CD4-positive, alpha-beta T cell treated with Interleukin-1 beta for 1 hour (primary cell): ENCODE measurements at places on chromosomes 12 and 14.

DNA sequence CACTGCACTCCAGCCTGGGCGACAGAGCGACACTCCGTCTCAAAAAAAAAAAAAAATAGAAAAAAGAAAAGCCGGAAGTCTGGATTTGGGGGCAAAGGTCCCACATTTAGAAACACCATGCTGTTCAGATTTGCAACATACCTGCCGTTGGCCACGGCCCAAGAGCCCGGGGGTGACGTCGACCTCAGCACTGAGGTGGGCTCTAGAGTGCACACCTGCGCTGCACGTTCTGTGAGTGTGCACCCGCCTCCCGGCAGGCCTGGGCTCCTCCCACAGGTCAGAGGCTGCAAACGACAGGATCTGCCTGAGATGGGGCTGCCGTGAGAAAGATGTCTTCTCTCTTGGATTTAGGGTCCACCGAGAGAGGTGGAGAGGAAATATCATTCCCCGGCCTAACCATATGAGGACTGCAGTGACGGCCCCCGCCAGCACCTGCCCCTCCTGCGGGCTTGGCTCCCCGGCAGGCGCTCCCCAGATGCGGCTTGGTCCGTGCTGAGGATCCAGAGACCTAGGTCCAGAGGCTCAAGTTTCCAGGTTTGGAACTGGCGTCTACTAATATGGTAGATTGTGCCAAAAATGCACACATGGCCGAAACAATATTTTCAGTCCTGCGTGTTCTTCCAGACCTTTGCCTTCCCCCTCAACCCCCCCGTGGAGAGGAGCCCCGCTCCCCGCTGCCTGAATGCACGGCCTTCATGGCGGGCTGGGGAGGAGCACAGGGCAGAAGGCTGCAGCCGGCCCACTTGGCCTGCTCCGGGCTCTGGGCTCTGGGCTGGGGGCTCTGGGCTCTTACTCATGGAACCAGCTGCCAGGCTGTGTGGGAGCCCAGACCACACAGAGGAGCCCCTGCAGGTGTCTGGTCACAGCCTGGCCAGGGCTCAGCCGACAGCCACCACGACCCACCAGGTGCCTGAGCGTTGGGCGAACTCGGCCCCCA is 58.8 kb upstream of the FBRSL1 start:
- no peak for DNase-seq

GRCh38 chr14:50099335-50099734 is 17.0 kb downstream of the VCPKMT start:
- DNase-seq = no peak

DNA sequence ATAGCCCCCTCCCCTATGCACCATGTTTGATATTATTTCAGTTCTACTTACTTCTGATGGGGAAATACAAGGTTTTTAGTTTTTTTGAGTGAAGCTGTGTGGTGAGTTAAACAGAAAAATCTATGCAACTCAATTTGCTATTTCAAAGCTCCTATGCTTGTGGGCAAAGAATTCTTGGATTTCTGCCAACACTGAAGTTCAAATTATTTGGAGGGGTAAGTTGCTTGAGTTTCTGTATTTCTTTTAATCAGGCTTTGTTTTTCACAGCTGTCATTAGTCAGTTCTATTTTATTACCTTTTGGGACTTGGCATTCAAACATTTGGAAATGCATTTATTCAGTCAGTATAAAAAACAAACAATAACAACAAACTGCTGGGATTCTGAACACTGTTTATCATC is 407.5 kb upstream of the MGAT4C start:
- no peak for DNase-seq

- DNase-seq = no peak
Observed at GRCh38 chr14:34359420-34360117, 102.5 kb downstream of the SPTSSA start.

DNA sequence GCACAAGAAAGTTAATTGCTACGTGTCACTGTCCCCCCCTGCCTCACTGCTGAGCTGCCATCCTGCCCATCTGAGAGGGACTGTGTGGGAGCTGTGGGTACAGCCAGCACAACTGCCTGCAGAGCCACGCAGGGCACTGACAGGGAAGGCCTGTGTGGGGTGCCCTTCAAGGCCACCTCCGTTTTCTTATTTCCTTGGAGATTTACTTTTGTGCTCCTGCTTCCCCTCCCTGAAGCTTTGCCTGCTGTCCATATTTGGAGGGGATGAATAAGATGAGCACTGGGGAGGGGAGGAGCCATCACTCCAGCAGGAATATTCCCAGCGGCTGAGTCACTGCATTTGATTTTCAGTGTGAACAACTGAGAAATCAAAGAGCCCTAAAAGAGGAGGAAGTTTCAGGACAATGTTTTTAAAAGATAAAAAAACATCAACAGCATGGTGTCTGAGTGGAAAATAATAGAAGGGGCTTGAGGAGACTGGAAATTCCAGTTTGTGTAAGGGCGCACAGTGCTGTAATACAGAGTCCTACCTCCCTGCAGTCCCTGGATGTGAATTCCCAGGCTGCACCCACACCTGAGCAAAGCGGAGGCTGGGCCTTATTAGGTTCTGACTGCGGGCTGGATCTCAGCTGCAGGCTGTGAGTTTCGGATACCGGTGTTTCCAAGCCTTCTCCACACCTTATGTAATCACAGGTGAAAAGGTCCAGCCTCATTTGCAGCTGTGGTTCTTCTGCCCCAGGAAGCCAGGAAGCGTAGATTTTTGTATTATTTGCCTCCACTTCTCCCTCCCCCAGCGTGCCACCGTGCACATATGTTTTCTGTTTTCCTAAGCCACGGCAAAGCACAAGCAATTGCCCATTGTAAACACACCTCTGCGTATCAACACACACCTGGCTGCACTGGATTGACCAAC is 192.6 kb upstream of the BCL2L14 start:
- no peak for DNase-seq

DNA sequence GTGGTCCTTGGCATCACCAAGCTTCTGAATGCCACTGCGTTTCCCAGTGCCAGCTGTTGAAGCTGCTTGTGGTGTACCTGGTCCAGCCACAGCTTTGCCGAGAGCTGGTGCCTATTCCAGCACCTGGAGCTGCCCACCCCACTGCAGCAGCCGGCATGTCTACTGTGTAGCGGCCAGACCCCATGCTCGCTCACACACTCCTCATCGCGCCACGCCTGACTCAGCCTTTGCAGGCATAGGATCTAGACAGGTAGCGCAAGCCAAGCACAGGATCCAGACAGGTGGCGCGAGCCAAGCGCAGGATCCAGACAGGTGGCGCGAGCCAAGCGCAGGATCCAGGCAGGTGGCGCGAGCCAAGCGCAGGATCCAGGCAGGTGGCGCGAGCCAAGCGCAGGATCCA is 11.6 kb upstream of the ZNF605 start:
- DNase-seq = no peak

GRCh38 chr12:114414031-114414865 is 8.3 kb upstream of the TBX5 start:
- DNase-seq = no peak

DNA sequence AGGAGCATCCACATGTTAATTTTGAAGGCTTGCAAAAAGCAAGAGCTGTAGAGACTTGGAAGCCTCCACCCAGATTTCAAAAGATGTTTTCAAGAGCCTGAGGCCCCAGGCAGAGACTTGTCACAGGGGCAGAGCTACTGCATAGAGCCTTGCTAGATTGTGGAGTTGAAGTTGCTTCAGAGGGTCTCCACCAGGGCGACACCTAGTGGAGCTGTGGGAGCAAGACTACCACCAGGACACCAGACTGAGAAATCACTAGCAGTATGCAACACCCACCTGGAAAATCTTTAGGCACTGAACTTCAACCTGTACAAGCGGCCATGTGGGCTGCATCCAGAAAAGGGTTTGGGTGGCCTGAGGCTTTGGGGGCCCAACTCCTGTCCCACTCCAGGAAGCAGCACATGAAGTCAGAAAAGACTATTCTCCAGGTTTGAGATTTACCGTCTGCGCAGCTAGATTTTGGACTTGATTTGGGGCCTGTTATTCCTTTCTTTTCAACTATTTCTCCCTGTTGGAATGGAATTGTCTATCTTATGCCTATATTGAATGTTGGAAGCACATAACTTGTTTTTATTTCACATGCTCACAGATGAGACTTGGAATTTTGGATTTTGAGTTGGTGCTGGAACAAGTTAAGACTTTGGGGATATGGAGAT is 508.6 kb downstream of the FLRT2 start:
- peak; percentile 29 for DNase-seq

DNA sequence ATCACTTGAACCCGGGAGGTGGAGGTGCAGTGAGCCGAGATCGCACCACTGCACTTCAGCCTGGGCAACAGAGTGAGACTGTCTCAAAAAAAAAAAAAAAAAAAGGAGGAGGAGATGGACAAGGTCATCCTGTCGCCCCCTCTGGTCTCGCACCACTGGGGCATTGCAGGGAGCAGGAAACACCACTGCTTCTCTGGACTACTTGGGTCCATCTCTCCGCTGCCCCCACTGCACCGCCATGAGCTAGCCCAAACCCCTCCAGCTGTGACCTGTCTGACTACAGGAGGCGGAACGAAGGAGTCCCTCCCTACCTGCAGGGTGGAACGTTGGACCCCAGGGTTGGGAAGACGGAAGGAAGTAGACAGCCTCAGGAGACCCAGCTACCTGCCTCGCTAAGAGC is 18.2 kb upstream of the FAM222A start:
- no peak for DNase-seq

DNA sequence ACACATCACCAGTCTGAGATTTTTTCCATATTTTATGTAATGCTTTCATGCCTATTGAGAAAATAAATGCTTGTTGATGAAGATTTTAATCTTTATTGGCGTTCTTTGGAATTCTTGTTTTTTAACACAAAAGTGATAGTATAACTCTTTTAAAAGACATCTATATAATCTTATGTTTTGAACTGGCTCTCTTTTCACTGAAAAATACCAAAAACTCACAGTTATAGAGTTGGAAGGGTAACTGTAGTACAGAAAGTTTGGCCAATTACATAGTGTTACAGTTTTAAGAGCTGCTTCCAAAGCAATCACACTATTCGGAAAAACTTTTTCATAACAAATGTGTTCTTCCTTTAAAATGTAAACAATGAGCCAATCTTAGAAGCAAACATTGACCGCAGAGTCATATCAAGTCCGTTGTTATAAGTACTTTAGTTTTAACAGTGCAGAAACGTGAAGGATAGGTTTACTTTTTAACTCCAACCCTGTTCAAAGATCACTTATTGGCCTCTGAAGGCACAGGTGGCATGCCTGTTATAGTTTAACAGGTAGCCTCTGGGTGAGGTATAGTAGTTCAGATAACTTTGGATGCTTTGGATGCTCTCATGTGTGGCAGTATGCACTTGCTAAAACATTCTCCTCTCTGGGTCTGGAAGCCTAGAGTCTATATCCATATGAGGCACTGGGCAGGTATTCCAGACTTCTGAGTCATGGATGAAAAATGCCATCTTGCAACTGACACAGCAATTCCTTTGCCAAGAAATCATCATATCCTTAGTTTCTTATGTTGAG is 12.1 kb upstream of the NTN4 start:
- no peak for DNase-seq

GRCh38 chr14:104545151-104545941 is 34.2 kb upstream of the C14orf180 start:
- no peak for DNase-seq

DNA sequence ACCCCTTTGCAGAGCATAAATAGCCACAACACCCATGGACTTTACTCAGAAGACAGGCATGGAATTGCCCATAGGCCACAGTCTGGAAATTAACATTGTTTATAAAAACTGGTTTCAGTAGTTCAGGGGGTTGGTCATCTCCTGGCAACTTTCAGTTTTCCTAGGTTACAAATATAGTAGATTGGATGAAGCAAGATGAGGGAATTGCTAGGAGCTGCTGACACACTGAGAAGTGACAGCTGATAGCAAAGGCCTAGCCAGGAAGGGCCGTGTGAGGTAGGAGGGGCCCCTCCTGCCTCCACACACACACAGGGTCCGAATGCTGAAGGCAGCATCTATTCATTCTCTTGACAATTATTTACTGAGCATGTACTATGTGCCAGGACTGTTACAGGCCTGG is 8.3 kb downstream of the GALNT16 start:
- no peak for DNase-seq

- DNase-seq = no peak
Observed at GRCh38 chr14:63715360-63715759, 12.5 kb downstream of the SGPP1 start.

DNA sequence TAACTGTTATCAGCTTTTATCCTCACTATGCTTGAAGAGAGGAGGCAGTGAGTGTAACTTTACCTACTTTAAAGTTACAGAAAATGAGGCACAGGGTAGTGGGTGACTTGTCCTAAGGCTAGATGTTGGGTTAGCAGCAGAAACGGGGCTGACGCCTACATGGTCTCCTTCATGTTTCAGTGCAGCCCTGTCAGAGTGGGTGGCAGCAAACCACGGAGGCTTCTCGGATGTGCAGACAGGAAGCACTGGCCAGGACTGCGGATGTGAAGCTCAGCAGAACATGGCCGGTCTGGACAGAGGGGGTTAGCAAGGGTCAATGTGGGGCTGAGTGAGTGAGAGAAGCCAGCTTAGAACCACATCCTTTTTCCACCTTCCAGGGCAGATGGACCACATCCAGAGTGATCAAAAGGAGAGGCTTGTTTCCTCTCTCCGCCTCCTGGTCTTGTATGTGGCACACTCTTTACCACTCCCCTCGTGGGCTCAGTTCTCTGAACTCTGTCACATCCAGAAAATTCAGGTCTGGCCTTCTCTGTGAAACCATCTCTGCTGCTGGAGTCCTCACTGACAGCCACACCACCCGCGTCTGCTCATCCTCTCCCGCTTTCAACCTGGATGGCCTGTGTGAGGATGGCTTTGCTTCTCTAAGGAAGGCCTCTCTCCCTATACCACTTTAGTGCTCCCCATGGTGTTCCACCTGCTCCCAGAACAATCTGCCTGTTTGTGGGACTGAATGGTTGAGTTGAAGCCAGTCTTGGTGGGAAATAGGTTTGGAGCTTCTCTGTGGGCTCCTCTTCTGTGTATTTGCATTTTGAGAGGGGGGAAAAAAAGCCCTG is 14.1 kb downstream of the SUSD6 start:
- peak; percentile 68 for DNase-seq

DNA sequence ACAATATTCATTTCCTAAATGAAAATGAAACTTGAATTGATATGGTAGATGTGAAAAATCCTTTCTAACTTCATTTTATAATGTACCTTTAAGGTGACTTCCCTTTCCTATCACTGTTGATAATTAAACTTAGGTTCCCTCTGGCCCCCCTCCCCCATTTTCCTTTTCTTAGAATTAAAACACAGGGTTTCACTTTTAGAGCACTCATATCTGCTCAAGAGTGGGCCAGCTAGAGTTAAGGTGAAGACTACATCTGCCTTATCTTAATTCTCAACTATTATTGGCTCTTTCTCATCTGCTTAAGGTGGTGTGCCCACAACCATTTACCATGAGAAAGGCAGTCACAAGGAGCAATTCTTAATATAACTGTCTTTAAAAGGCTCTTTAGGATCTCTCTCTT is 49.7 kb downstream of the LIN52 start:
- no peak for DNase-seq

- no peak for DNase-seq
Observed at GRCh38 chr14:63266106-63266505, 52.6 kb downstream of the GPHB5 start.

GRCh38 chr12:53097564-53098353 is at the start of gene IGFBP6:
Gene IGFBP6 (plus strand): TSS chr12:53097667. CDS start chr12:53097718, 51 bp downstream.
- DNase-seq = peak; percentile 57

- no peak for DNase-seq
Observed at GRCh38 chr12:131634037-131634436, 76.9 kb upstream of the SFSWAP start.
